ENCODE measurements at places on chromosomes 6 and 20.
A peak's percentile ranks its signal among the peaks of the same experiment; 100 is the strongest.

- DNase-seq, result no peak
These were observed 62.2 kb downstream of the FILIP1 start for GRCh38 chr6:75431379-75431778.

GRCh38 chr6:16157492-16157891, 28.6 kb downstream of the MYLIP start:
- DNase-seq, result no peak

DNA sequence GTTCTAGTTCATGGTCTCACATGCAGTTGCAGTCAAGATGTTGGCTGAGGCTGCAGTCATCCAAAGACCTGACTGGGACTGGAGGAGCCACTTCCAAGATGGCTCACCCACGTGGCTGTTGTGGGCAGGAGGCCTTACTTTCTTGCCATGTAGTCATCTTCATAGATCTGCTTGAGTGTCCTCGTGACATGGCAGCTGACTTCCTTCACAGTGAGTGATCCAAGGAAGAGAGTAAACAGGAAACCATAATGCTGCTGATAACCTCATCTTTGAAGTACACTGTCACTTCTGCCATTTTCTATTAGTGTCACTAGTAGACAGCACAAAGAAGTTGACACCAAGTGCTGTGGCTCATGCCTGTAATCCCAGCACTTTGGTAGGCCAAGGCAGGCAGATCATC, 40.1 kb upstream of the AKIRIN2 start:
- peak; percentile 50 for DNase-seq

DNA sequence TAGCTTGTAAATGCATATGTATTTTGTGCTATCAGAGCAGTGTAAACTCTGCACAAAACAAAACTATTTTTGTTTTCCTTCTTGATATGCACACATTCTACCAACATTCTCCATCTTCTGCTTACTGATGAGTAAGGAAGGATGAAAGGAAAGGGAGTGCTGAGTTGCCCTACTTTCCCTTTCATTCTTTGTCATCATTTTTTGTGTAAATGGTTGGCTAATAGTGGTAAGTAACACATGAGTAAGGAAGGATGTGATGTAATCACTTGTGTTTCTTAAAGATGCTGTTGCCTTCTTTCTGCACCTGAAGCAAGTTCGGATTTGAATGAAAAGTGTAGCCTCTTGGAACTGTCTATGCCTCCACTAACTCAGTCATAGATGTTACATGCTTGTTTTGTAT, 4.6 kb upstream of the REV3L start:
- no peak for DNase-seq

GRCh38 chr20:58251348-58251978, 23.0 kb upstream of the ANKRD60 start:
- no peak for DNase-seq

- no peak for DNase-seq
These were observed 376.9 kb downstream of the PHF3 start for GRCh38 chr6:64012351-64013001.

GRCh38 chr20:37071481-37071911, 24.3 kb downstream of the RBL1 start:
- peak; percentile 19 for DNase-seq

DNA sequence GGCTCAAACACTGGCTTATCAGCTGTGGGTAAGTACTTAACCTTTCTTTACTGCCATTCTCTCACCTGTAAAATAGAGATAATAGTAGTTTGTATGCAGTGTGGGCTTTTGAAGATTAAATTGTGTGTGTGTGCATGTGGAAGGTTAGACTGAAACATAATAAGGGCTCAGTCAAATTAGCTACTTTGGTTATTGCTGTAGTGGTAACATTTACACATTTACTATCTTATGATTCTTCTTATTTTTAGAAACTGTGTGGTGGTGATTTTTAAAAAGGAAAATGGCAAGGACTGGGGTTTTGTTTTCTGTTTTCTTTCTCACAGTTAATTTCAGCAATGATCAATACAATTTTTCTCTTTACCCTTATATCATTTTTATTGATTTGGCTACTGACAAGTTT, 206.9 kb downstream of the NKAIN2 start:
- DNase-seq, result no peak

- DNase-seq, result no peak
These were observed 2.1 kb downstream of the AVP start for GRCh38 chr20:3082306-3082951.

GRCh38 chr6:169220068-169220964, 33.3 kb downstream of the THBS2 start:
- no peak for DNase-seq

GRCh38 chr6:47061309-47062300, 19.5 kb upstream of the ADGRF1 start:
- no peak for DNase-seq

DNA sequence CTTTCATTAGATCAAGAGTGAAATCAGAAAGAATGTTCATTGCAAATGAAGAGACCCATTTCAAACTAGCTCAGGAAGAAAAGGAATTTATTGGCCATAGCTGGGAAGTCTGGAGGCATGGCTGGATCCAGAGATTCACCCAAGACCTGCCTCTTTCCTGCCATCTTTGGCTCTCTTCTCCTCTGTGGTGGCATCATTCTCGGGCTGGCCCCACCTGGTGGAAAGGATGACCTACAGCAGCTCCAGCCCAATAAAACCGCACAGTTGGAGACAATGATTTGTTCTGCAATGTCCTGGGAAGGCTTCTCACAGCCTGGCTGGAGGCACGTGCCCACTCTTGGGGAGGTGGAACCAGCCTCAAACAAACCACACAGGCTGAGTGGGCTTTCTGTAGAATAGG, 18.1 kb upstream of the FERMT1 start:
- DNase-seq, result no peak

- DNase-seq, result no peak
These were observed 13.3 kb downstream of the GRM4 start for GRCh38 chr6:34132486-34133185.

GRCh38 chr6:84379142-84379541, 151.7 kb upstream of the CEP162 start:
- no peak for DNase-seq

GRCh38 chr6:122673343-122673961, 63.2 kb downstream of the PKIB start:
- DNase-seq, result no peak

DNA sequence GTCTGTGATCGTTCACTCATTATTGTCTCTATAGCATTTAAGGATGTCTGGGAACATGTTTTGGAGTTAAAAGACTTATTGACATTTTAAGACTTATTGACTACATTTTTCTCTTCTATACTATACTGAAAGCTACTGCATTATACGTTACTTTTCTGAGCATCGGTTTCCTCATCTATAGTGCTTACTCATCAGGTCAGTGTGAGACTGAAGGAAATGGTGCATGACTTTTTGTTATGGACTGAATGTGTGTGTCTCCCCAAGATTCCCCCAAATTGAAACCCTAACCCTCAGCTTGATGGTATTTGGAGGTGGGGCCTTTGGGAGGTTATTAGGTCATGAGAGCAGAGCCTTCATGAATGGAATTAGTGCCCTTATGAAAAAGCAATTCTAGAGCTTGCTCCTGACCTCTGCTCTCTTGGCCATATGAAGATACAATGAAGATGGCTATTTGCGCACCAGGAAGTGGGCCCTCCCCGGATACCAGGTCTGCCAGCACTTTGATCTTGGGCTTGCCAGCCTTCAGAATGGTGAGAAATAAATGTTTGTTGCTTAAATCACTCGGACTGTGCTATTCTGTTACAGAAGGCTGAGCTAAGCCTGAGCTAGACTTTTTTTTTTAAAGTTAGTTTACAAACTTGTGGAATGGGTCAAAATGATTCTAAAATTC, 243.7 kb upstream of the RREB1 start:
- no peak for DNase-seq

DNA sequence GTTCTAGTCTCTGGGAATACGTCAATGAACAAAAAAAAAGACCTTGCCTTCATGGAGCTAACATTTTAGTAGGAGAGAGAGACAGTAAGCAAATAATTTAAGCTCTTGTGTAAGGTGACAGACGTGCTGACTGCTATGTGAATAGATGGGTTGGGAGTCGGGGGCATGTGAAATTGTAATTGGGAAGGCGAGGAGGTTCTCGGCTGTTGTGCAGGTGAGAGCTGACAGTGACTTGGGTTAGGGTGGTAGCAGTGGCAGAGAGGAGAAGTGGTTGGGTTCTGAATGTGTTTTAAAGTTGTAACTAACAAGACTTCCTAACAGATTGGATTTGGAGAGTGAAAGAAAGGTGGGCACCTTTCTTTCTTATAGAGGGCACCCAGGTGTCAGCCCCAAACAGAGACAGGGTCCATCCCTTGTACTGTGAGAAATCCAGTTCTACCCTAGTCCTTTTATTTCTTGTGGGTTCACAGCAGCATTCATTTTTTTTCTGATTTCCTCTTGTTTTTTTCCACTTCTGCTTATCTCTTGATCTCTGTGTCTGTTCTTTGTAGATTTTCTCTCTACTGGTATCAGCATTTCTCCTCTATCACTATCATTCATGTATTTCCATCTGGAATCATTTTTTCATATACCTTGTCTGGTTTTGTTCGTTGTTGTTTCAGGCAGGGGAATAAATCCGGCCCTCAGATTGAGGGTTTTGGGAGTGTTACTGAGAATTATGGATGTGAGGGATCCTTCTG, 15.4 kb upstream of the MYLK2 start:
- DNase-seq, result no peak

DNA sequence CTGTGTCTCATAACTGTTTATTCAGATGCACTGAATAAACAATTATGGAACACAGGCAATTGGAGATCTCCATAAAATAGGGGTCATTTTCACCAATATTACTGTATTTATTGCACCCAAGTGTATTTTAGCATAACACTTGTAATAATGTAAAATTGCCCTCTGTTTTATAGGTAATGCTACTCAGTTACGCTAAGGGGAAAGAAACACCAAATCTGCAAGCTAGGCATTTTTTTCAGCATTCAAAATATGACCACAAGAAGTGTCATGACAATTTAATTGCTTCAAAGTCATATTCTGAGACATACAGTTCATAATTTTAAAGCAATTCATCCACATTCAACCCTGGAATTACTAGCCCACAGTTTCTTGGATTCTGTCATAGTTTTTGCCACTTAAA, 643.2 kb upstream of the NOX3 start:
- DNase-seq, result no peak

DNA sequence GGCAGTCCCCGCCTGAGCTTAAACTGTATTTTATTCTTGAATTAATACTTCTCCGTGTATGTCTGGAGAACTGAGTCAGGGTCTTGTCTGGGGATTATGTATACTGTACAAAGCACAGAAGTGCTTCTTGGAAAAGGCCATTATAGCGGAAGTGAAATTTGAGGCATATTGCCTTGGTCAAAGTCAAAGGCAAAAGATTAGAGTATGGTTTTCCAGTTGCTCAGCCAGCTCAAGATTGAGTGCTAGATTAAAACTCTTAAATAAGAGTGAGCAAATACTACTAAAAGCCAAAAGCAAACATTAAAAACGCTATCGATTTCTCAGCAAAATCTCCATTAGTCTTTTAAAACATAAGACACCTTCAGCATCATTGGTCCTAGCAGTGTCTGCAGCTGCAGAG, 207.7 kb upstream of the MAN1A1 start:
- no peak for DNase-seq

DNA sequence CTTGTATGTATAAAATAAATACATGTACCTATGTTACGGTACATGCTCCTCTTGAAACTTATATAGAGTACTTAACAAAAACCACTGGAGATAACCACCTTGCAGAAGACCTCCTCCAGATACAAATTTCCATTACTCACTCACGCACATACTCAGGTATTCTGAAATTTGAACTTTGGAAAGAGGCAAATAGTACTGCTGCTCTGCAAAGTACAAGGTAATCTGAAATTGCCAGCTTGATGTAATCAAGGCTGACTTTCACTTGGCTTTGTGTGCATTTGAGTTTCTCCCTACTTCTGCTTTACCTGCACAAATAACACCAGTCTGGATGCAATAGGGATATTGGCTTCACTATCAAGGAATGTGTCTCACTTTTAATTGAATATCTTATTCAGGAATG, 123.6 kb downstream of the FOXA2 start:
- DNase-seq, result no peak
